ENCODE measurements at places on chromosomes 4 and X.

- peak; percentile 58 for DNase-seq
Measured at GRCh38 chr4:3044870-3045819, 29.2 kb downstream of the HTT-AS start.

- no peak for DNase-seq
Measured at GRCh38 chr4:10971800-10972401, 287.3 kb upstream of the CLNK start.

DNA sequence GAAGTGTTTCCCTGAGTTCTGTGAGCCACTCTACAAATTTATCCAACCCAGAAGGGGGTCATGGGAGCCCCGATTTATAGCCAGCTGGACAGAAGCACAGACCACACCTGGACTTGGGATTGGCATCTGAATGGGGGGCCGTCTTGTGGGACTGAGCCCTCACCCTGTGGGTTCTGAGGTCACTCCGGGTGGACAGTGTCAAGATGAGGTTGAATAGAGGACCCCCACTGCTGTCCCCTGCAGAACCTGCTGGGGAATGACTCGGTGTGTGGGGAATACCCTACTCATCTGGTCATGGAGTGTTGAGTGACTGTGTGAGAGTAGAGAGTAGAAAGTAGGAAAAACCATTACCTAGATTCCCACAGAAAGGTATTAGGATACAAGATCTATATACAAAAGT lies 67.5 kb downstream of the ZFYVE28 start:
- no peak for DNase-seq

- DNase-seq, result no peak
Measured at GRCh38 chr4:23818097-23818885, 71.6 kb downstream of the PPARGC1A start.

DNA sequence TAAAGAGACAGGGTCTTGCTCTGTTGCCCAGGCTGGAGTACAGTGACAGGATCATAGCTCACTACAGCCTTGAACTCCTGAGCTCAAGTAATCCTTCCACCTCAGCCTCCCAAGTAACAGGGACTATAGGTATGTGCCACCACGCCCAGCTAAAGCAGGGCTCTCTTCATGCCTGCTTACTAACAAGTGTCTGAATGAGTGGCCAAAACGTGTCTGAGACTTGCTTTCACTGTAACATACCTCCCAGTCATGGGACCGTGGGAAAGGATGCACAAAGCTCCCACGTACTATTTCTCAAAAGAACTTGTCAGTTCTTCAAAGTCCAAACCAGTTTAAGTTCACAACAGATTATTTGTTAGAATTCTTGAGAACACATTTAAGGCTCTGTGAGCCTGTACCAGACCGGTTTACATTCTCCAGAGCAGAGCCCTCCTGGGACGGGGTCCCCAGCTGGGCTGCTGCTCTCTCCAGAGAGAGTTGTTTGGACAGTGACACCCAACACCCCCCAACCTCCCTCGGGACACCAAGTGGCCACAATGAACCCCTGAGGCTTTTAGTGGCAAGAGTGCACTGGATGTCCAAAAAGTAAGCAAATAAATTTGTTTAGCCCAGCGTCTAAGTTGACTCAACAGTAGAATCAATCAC lies 24.1 kb downstream of the SH3KBP1 start:
- DNase-seq, result no peak

DNA sequence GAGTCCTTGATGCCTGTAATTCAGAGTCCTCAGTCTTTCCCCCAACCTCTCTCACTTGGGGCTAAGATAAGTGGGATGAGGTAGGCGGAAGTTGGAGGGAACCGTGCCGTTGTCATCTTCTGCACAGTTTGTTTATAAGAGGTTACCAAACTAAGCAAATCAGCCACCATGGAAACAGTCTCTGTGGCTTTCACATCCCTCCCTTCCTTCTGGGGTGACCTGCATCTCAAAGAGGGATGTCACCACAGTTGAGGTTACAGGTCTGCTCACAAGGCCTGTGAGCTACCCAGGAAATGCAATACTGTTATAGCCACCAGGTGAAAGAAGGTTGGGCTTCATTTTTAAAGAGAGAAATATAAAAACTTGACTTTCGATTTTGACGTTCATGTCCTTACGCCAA lies 26.3 kb downstream of the RTL5 start:
- peak; percentile 24 for DNase-seq

- no peak for DNase-seq
Measured at GRCh38 chr4:103011378-103012025, 8.0 kb downstream of the SLC9B1 start.

- DNase-seq, result no peak
Measured at GRCh38 chrX:133608406-133608805, 193.1 kb upstream of the GPC4 start.
